ENCODE measurements at places on chromosomes 16 and 17.

- no peak for DNase-seq
Observed at GRCh38 chr17:31386542-31387075, 4.9 kb upstream of the RAB11FIP4 start.

DNA sequence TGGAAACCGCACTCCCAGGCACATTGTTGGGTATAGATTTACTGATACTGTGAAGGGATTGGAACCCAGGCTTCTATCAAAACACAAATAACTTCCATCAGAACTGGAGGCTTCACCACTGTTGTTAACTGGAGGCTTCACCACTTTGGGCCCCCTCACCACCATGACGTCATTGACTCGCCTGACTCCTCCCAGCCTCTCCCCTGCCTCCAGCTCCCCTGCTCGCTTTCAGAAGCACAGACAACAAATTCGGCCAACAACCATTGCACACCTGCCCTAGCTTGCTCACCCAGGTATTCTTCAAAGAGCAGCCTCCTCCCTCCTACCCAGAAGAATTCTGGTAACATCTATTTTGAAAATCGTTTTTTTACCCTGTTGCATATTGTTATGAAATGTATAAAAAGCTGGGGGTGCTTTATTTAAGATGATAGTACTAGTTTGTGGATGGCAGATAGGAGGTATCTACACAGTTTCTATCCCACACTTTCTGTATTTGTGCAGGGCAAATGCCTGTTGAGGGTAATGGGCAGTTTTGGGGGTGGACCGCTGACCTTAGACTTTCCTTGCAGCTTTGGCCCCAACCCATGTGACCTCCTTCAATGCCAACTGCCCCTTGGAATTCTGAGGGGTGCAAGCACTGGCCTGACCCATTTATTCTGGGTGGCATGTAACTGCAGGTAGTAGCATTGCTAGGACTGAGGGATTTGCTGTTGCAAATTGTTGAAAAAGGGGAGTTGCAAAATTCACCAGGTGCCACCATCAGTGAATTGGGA, 54.1 kb downstream of the HLF start:
- no peak for DNase-seq

DNA sequence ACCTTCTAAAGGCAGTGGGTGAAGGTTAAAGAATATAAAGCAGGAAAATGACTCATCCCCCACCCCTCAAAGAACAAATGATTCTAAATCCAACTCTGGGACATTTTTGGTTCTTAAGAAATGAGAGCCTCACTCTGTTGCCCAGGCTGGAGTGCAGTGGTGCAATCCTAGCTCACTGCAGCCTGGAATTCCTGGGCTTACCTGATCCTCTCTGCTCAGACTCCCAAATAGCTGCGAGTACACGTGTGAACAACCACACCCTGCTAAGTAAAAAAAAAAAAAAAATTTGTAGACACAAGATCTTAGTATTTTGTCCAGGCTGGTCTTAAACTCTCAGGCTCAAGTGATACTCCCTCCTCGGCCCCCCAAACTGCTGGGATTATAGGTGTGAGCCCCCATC, 298.8 kb upstream of the MAF start:
- no peak for DNase-seq

DNA sequence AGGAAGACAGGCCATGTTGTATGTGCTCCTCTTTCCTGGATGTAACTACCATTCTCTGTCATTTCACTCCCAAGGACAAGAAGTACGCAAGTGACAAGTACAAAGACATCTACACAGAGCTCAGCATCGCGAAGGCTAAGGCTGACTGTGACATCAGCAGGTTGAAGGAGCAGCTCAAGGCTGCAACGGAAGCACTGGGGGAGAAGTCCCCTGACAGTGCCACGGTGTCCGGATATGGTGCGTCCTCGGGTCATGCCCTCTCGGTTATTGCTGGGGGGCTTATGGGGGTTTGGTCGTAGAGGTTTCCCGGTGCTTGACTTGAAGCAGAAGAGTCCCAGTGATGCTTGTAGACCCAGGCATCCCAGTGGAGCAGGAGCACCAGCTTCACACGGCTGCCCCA, 29.0 kb downstream of the PLD6 start:
- no peak for DNase-seq

All from activated gamma-delta T cell treated with Interleukin-2 at 50 U/mL for 16 hours (primary cell).